ENCODE measurements at places on chromosomes 1 and 21. TPM values are rescaled to one million over a fixed set of nuclear protein-coding genes. Genes with fewer than 3 reads are reported as not detected.

DNA sequence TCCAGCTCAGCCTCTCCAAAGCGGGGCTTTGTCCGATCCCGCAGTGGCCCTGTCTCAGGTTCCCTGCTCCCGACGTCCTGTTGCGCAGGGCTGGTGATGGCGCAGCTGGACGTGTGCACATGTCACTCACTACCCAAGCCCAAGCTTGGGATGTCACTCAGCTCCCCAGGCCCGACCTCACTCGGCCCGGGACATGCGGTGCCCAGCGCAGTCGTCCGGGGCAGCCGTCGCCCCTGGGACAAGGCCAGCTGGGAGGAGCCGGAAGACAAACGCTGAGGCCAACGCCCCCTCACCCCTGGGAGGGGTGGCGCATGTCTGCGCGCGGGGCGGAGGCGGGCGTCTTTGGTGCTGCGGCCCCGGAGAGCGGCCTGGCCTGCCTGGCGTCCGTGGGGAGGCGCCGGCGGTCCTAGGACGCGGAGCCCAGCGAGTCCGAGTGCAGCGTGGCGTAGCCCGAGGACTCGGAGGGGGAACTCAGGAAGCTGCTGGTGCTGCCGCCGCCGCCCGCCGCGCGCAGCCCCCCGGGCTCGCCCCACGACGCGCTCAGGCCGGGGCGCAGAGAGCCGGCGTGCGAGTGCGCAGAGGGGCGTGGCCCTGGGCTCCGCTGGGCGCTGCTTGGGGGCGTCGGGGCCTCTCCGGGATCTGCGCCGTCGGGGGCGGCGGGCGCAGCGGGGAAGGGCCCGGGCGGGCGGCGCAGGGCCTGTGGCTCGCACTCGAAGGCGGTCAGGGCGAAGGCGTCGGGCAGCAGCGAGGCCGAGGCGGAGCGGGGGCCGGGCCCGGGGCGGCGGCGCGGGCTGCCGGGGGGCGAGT is 5.2 kb downstream of the HES3 start:
- H3K27me3 ChIP-seq = peaks cover 17% of the 10 kb centered on the region
- no peak for DNase-seq
- no peak overlapping the region for H3K4me3 ChIP-seq

- H3K27ac ChIP-seq = no peak overlapping the region
- H3K27me3 ChIP-seq = no peaks in the 10 kb centered on the region
- no peaks in the 10 kb centered on the region for H3K4me1 ChIP-seq
- no peak for DNase-seq
- no peak overlapping the region for H3K4me3 ChIP-seq
Observed at GRCh38 chr1:229758101-229759036, 132.3 kb downstream of the URB2 start.

DNA sequence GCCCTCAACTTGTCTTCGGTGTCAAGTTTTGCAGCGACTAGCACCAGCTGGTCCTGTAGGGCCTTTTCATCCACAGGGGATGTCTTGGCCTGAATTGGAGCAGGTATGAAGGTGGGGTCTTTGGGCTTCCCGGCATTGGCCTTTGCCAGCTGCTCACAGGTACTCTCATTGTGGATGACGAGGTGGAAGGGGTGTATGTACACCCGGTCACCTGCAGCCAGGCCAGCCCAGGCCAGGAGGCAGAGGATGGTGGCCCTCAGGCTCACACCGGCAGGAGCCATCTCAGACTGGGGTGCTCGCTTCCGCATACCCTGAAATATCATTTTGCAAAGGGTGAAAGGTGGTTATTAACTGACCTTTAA is 3.4 kb downstream of the AGT start:
- no peaks in the 10 kb centered on the region for H3K36me3 ChIP-seq
- no peaks in the 10 kb centered on the region for H3K27me3 ChIP-seq
- H3K4me3 ChIP-seq = no peak overlapping the region
- no peak for DNase-seq

DNA sequence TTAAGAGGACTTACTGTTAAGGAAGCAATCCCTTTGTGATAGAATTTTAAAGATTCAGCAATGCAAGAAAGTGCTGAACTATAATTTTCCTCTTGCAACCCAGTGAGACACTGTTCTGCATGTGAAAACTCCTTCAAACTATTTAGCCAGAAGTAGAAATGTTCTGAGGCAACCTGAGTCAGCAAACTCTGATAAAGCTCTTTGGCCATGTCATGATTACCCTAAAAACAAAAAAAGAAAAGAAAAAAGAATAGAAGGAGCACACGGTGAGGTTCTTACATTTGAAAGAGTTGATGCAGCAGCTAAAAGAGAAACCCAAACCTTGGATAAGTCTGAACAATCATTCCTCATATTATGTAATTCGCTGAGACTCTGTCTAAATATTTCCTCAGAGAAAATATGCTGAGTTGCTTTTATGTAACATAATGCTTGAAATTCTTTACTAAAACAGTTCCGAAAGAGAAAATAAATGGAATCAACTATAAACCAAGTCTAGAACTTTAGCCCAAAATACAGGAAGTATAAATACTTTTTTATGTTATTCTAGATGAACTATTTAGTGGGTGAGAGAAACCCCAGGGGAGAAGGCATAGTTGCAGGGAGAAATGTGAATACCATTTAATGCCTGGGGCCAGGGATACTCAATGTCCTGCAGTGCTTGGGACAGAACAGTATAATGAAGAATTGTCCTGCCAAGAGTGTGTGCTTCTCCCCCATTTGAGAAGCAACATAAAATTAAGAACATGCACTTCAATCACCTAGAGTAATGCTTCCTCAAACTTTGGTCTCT is 60.0 kb downstream of the INTS7 start:
- H3K4me3 ChIP-seq = no peak overlapping the region
- H3K27ac ChIP-seq = no peak overlapping the region

- no peaks in the 10 kb centered on the region for H3K36me3 ChIP-seq
- no peaks in the 10 kb centered on the region for H3K4me1 ChIP-seq
- no peaks in the 10 kb centered on the region for H3K27me3 ChIP-seq
- no peak overlapping the region for H3K4me3 ChIP-seq
- H3K27ac ChIP-seq = no peak overlapping the region
Observed at GRCh38 chr1:65872301-65872700, 79.6 kb downstream of the PDE4B start.

- no peaks in the 10 kb centered on the region for H3K27me3 ChIP-seq
- H3K4me3 ChIP-seq = no peak overlapping the region
- no peak for DNase-seq
- H3K4me1 ChIP-seq = peaks cover 4% of the 10 kb centered on the region
- no peaks in the 10 kb centered on the region for H3K36me3 ChIP-seq
- H3K27ac ChIP-seq = no peak overlapping the region
Observed at GRCh38 chr1:93554883-93555872, 107.3 kb downstream of the FNBP1L start.

The SELENOF gene
- total RNA-seq = 137 TPM

The FNDC10 gene
- 33.3 TPM for total RNA-seq

The SLAMF8 gene
- 1.1 TPM for total RNA-seq

The F13B gene
- not detected for total RNA-seq

The SPRR5 gene
- total RNA-seq = not detected

Data from prostate gland (tissue), 2 donors.